ENCODE measurements at places on chromosomes 7 and 10.
A peak's percentile ranks its signal among the peaks of the same experiment; 100 is the strongest.

DNA sequence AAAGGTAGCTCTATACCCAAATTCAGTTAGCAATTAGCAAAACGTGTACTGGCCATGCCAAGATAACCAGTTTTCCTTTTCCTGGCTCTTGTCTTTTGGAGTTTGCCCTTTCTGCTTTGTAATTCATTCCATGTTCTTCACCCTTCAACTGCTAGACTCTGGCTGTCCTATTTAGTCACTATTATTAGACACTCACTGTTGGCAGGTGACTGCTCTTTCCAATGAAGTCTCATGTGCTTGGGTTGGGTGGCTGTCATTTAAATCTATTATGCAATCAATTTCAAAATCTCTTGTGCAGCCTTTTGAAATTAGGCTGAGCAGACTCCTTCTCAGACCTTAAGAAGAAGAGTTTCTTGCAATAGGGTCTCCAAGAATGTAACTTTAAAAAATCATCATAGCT, 266.5 kb downstream of the GPR158 start:
- no peak for DNase-seq

GRCh38 chr10:13046851-13047528, 45.5 kb upstream of the CCDC3 start:
- DNase-seq = no peak

DNA sequence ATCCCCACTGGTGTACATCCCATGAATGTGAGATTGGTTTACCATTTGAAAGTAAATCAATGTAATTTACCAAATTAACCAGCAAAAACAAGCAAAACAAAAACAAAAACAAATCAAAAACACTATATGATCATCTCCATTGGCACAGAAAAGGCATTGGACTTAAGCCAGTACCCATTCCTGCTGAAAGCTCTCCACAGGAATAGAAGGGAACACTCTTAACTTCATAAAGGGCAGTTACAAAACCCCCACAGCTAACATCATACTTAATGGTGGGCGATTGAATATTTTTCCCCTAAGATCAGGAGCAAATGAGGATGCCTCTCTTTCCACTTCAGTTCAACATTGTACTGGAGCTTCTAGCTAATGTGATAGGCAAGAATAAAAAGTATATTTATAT, 34.1 kb downstream of the PRKG1 start:
- no peak for DNase-seq

- DNase-seq = peak; percentile 25
These were observed 6.6 kb downstream of the SFRP5 start for GRCh38 chr10:97765201-97765600.

DNA sequence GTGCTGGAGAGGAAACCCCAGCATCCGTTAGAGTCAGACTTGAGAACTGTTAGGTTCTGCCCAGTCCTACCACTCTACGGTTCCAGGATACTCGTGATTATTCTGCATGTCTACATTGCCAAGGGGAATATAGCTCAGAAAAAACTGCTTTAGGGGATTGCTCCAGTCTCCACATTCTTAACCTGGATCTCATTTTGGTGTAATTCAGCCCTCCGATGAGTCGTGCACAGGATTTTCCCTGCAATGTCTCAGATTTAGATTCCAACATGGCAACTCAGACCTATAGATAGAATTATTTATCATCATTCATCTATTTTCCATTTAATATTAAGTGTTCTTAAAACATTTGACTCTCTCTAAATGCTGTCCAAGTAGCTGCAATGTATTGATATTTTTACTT, 121.1 kb upstream of the ZEB1 start:
- no peak for DNase-seq

- DNase-seq = no peak
These were observed 94.1 kb upstream of the TMEM26 start for GRCh38 chr10:61547297-61547696.

DNA sequence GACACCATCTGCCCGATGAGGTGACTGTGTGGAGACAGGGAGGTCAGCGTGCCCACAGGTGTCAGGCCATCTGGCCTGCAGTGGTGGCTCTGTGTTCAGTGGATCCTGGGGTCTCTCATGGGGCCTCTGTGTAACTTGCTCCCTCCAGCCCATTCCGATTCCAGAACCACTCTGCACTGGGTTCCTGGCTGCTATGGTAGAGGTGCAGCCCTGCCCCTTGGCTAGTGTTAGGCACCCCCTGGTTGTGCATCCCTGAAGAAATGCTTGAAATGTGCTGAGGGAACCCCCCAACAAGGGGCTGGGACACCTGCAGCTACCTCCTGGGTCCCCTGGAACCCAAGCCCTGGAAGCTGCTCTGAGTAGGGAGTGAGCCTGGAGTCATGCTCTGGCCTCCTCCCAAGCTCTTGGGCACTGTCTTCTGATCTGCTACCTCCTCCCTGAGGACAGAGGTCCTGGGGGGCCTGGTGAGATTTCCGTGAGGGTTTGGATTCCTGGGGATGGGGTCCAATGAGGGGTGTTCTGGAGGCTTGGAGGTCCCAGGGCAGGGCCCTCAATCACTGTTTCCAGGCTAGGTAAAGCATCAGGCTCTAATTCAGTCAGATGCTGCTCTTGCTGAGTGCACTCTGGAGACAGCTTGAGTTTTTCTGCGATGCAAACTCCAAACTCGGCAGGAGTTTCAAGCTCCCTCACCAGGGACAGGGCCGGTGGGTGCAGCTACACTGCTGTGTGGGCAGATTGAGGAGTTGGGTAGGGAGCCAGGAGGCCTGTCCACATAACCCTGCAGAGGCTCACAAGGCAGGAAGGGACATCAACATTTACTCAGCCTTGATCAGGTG, 27.7 kb downstream of the RAMP3 start:
- no peak for DNase-seq

- DNase-seq = no peak
These were observed 73.7 kb downstream of the WDFY4 start for GRCh38 chr10:48758411-48758810.
